ENCODE measurements at places on chromosomes 13 and 19. TPM values are rescaled to one million over a fixed set of nuclear protein-coding genes. Genes with fewer than 3 reads are reported as not detected.

POSTN gene
- 1.1 TPM for total RNA-seq

THSD8 gene
- not detected for total RNA-seq

TLE2 gene
- 0.39 TPM for total RNA-seq

RNASEH2A gene
- 33.6 TPM for total RNA-seq

YJU2 gene
- total RNA-seq = 17.6 TPM

CEACAM8 gene
- total RNA-seq = not detected
